ENCODE measurements at places on chromosomes 11 and 22.

GRCh38 chr11:97019754-97020153, 629.9 kb downstream of the JRKL start:
- no peak for DNase-seq

DNA sequence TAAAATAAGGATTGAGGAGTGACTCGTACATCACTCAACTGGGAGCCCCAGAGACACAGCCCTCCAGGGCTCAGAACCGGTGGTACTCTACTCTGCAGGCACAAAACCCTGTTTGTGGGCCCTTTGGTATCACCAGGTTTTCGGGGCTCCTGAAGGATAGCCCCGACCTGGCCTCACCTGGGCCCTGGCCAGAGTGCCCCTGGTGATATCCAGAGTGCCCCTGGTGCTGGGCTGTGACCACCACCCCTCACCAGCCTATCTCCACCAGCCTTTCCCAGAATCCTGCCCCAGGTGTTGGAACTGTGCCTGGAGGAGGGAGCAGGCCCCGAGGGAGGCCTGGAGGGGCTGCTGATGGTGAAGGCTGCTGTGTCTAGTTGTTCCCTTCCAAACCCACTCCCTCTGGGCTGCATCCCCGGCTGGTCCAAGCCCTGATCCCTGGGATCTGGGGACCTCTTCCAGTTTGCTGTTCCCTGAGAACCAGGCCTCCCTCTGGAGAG, 2.2 kb upstream of the GGT5 start:
- DNase-seq, result no peak

DNA sequence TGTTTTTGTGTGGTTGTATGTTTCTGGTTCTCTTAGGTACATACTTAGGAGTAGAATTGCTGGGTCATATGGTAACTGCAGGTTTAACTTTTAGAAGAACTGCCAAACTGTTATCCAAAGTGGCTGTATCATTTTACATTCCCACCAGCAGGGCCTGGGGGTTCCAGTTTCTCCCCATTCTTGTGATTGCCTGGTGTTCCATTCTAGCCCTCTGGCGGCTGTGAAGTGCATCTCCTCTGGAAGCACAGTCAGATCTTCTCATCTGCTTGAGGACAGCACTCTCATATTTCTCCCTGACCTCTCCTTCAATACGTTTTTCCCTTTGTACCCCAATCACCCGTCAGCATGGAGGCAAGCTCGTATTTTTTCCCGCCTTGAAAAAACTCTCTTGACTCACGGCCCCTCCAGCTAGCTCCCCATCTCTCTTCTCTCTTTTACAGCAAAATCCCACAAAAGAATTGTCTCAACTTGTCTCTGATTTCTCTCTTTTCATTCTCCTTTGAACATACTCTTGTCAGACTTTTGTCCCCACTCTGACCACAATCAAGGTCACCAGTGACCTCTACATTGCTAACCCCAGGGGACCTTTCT, 56.8 kb upstream of the THY1 start:
- no peak for DNase-seq

DNA sequence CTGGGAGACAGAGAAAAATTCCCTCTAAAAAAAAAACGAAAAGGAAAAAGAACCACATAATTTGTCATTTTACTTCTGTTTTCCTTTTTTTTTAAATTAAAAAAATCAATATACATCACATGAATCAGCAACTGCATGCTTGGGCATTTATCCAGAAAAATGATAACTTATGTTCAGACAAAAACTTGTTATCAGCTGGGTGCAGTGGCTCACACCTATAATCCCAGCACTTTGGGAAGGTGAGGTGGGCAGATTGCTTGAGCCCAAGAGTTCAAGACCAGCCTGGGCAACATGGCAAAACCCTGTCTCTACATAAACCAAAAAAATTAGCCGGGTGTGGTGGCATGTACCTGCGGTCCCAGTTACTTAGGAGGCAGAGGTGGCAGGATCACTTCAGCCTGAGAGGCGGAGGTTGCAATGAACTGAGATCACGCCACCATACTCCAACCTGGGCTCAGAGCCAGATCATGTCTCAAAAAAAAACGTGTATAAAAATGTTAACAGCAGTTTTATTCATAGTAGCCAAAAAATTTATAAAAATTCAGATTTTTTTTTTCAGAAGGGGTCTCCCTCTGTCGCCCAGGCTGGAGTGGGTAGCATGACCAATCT, 28.5 kb downstream of the AMBRA1 start:
- no peak for DNase-seq

- no peak for DNase-seq
Measured at GRCh38 chr11:13318498-13319295, 41.1 kb downstream of the BMAL1 start.

- DNase-seq, result no peak
Measured at GRCh38 chr11:47152126-47152952, 24.3 kb downstream of the ARFGAP2 start.

- no peak for DNase-seq
Measured at GRCh38 chr22:23685205-23685784, 5.5 kb upstream of the RGL4 start.

GRCh38 chr22:20653795-20654342, 120.0 kb upstream of the SERPIND1 start:
- no peak for DNase-seq

- no peak for DNase-seq
Measured at GRCh38 chr22:28412109-28412508, 267.5 kb downstream of the TTC28 start.

DNA sequence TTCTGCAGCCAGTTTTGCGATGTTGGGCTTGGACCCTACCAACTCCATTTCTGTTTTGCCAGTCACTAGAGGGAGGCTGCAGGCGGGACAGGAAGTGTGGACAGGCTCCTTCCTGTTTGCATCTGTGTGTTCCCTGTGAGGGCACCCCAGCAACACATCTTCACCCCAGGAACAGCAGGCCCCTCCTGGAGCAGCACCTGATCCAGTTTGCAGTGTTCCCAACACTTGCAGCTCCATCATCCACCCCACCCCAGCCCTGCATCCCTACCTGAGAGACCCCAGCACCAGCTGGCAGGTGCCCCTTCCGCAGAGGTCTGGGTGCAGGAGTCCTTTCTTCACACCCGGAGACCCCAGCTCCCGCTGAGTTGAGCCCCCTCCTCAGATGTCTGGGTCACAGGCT, 7.4 kb upstream of the VSIG10L2 start:
- DNase-seq, result no peak

GRCh38 chr11:4826425-4826824, 5.3 kb downstream of the OR51F2 start:
- DNase-seq, result no peak

DNA sequence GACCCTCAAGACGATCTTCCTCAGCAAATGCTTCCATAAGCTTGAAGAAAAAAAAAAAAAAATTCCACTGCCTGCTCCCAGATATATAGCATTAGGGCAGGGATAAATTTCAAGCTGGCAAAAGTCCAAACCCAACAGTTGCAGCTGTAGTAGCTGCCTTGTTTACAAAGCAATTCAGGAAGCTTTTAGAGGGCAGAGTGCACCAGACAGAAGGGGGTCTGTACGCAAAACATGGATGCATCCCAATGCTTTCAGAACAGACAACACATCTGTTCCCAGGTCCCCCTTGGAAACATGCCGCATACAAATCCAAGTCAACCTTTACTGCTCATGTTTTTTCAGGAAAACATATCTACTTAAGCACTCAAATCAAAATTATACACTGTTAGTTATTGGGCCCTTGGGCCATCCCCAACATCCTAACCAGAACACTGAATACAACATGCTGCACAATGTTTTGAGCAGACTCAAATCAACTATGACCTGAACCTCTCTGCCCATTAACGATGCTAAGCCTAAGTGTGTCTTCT, 94.5 kb downstream of the CADM1 start:
- no peak for DNase-seq

- DNase-seq, result no peak
Measured at GRCh38 chr22:22974795-22975580, 87.4 kb downstream of the IGLL5 start.

- DNase-seq, result no peak
Measured at GRCh38 chr11:35158701-35159510, 19.9 kb downstream of the CD44 start.

- DNase-seq, result peak; percentile 65
Measured at GRCh38 chr22:26502688-26503561, 9.3 kb downstream of the TFIP11 start.

DNA sequence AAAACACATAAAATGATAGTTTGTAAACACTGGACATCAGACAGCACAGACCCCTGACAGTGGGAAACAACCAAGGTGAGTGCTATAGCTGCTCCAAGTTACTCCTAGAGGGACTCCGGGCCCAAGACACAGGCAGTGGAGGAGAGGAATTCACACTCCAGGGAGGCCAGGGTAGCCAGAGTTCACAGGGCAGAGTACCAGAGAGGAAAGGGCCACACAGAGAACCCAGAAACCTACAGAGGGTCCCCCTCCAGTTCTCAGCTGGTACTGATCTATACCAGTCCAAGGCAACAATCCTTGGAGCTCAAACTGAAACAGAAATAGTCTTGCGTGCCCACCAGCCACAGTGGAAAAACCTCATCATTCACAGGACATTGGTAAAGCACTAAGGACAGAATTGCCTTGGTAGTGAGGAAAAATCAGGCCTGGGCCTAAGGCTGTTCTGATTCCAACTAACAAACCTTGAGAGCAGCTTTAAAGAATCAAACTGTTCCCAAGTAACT, 7.6 kb downstream of the VPS37C start:
- no peak for DNase-seq

DNA sequence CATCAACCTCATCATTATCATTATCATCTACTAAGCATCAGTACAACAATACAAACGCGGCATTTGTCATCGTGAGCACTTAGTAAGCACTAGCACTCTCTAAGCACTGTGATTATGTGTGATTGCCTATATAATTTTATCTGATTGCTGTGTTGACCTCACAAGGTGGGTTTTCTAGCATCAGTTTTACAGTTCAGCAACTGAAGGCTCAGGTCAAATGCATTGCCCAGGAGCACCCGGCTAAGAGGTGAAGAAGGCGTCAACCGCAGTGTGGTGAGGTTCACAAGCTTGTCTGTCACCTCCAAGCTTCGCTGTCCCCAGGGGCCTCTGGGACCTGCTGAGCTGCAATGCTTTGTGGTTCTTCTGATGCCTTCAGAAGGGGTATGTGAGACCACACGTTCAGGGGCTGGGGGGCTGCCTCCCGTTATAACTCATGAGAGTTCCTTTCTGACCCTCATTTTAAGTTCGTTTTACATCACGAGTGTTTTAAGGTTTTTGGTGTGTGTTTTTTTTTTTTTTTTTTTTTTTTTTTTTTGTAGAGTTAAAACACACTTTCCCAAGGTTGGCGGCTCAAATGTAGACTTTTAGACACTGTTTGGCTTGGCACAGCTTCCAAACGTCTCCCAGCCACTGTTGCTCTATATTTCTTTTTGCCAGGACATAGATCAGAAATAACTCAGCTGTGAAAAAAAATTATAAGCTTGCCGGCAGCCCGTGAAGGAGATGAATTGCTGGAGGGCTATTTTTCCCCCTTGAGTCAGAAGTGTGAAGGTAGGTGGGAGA, 33.8 kb upstream of the SCUBE1 start:
- peak; percentile 53 for DNase-seq

DNA sequence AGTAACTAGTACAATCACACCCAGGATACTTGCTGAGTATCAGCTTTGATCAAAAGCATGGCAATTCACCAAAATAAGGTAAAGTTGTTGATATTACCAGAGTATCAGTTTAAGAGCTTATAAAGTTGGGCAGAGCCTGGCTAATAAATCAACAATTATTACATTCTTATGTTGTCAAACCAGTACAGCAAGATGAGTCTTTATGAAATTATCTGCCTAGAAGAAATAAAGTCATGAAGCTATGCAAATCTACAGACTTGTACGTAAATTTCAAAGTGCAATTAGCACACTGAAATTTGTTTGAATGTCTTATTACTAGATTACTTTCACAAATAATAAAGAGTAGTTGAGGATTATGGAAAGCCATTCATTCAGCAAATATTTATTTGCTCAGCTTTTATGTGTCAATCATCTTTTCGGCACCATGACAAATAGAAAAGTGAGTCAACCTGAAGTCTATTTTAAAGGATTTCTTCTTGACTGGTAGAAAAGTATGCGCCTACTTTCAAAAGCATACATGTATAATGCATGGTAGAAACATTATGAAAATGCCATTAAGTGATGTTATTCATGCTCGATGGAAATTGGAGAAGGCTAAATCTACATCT, 5.0 kb upstream of the ANO3 start:
- DNase-seq, result no peak

DNA sequence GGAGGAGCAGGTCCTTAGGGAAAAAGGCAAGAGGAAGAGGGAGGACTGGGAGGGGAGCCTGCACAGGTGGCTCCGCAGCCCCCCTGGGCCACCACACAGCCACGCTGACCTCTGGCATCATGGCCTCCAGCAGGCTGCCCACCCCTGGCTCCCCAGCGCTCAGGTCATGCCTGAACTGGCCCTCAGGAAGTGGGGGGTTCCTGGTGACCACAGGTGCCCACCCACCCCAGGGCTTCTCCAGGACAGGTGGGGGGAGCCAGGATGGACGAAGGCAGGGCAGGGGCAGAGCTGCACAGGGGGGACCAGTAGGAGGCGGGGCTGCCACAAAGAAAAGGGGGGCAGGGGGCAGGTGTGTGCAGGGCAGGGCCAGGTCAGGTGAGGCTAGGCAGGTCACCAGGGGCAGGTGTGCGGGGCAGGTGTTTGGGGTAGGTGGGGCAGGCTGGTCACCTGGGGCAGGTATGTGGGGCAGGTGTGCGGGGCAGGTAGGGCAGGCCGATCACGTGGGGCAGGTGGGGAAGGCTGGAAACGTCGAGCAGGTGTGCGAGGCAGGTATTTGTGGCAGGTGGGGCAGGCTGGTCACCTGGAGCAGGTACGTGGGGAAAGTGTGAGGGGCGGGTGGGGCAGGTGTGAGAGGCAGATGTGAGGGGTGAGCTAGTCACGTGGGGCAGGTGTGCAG, 997 bp downstream of the DEAF1 start:
- DNase-seq, result no peak

- DNase-seq, result no peak
Measured at GRCh38 chr11:64856382-64857227, 12.2 kb upstream of the CDC42BPG start.

DNA sequence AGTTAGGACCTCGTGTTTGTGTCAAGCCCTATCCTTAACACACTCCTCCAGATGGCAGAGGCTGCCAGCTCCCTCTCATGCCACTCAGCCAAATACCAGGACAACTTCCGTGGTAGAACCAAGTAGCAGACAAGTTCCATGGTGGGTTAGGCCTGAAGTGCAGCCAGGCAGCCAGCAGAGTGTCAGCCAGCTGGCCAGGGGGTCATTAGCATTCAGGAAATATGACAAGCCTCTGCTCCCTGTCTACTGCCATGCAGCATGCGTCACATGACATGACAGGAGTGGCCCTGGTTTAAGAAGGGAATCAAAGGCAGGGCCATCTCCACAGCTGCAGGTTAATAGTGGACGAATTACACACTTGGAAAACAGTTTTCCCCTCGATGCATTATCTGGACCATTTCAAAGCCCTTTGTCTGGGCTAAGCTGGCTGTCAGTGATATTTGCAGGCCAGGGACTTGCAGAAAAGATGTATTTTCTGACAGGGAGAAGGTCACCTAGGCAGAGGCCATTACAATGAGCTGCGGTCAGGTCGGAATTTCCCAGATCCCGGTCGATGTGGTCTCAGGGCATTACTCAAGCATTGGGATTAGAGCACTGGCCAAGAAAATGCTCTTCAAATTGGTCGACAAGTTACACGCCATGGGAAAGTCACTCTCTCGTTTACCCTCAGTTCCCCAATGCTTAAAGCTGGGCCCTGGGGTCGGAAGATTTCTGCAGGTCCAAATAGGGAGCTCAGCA, 461.7 kb upstream of the CADM1 start:
- no peak for DNase-seq

GRCh38 chr22:37616201-37617083, 7.8 kb downstream of the GGA1 start:
- DNase-seq, result no peak

GRCh38 chr22:27477171-27477570, 324.4 kb downstream of the MN1 start:
- no peak for DNase-seq

- no peak for DNase-seq
Measured at GRCh38 chr22:25282346-25282670, 62.9 kb downstream of the CRYBB2 start.
